Activated T-helper 1 cell treated with anti-CD3 and anti-CD28 coated beads, Interleukin-12 subunit alpha, Interleukin-12 subunit beta, Interleukin-2, Interleukin-4 antibody, amounts not matched to agents 30 ng/mL and 10 ng/mL and 1 ng/mL, durations not matched to agents 14 hours and 24 hours and 36 hours (primary cell): ENCODE measurements at places on chromosomes 6 and 20. TPM values are rescaled to one million over a fixed set of nuclear protein-coding genes. Genes with fewer than 3 reads are reported as not detected.

DNA sequence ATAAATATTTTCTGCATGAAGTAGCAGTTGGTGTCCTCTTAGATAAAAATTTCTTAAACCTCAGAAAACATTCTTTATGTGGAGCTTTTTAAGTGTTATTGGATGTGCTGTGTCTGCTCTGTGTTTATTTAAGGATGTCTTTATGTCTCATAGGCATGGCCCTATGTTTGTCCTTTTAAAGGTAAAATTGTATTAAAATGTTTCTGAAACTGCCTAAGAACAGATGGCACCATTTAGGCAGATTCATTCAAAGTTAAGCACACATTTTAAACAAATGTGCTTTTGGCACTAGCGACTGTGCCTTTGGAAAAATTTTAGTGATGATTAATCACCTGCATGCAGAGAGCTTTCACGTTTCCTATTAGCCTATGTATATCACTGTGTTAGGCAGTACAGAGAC is 125.2 kb downstream of the KIF6 start:
- H3K27ac ChIP-seq, result no peak overlapping the region
- no peak overlapping the region for H3K4me3 ChIP-seq
- H3K4me1 ChIP-seq, result no peaks in the 10 kb centered on the region

- no peak overlapping the region for H3K27ac ChIP-seq
- peaks cover 2% of the 10 kb centered on the region for H3K27me3 ChIP-seq
- H3K36me3 ChIP-seq, result peaks cover 5% of the 10 kb centered on the region
These were observed 540.0 kb upstream of the JARID2 start for GRCh38 chr6:14705841-14706377.

DNA sequence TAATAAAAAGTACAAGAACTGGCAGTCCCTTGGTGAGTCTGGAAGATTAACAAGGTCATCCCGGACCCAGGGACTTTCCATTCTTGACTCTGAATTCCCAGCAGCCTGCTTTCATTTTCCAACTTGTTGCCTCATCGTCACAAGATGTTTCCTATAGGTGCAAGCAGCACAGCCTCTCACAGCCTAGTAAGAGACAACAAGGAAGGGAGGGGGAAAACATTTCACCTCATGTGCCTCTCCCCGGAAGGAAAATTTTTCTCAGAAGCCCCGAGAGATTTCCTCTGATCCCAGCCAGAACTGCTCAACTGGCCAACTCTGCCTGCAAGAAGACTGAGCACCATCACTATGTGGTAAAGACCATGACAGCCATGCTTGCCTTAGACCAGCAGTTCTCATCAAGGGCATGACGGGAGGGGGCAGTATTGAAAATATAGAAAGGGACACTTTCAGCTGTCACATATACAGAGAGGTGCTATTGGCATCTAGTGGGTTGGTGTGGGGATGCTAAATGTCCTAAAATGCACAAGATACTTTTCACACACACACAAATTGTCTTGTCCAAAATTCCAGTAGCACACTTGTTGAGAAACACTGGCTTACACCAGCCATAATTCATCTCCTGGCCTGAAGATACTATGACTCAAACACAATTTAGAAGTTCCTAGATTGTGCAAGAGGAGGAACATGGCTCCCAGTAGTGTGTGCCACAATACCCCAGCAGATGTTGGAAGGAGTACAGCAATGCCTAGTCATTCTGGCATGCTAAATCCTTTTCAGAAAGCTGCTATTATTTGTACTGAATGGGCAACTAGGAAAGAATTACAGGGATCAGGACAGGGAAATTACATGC is 10.8 kb upstream of the WTAP start:
- H3K27me3 ChIP-seq, result no peaks in the 10 kb centered on the region
- H3K36me3 ChIP-seq, result peaks cover 5% of the 10 kb centered on the region
- no peak for DNase-seq
- peaks cover 17% of the 10 kb centered on the region for H3K4me1 ChIP-seq
- H3K4me3 ChIP-seq, result no peak overlapping the region

DNA sequence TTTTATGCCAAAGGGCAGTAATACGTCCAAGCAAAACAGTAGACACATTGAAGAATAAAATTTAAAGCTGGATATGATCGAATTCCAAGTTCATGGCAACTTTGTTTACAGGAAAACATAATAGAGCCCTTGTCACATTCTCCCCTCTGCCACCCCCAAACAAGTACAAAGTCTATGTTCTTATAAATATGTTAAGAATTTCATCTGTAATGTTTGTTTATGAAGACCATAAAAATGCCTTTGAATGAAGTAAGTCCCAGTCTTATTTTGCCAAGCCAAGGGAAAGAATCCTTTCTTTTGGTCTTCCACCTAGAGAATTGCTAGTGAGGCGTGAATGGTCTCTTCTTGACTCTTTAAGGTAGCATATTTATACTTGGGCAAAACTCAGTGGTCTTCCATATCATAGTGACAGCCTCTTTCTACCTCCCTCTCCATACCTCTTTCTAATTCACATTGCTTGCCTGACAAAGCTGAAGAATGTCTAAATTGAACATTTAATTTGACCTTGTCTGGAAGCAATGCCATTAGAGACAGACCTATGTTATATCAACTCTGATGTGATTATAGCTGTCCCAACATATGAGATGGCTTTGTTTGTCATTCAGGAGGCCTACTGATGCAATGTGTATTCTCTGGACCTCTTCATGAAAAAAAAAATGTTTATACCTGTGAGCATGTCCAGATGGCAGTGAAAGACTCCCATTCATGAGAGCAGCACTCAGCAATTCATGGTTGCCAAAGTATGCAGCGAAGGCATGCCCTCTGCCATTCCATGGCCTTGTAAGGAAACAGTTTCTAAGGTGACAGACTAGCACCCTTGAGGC is 70.6 kb upstream of the CCN2 start:
- no peak overlapping the region for H3K4me3 ChIP-seq
- no peaks in the 10 kb centered on the region for H3K36me3 ChIP-seq
- no peak overlapping the region for H3K27ac ChIP-seq

GRCh38 chr6:10458287-10458686 is 43.4 kb upstream of the TFAP2A start:
- DNase-seq, result no peak
- H3K36me3 ChIP-seq, result no peaks in the 10 kb centered on the region
- no peak overlapping the region for H3K4me3 ChIP-seq
- no peak overlapping the region for H3K27ac ChIP-seq
- peaks cover 5% of the 10 kb centered on the region for H3K27me3 ChIP-seq

DNA sequence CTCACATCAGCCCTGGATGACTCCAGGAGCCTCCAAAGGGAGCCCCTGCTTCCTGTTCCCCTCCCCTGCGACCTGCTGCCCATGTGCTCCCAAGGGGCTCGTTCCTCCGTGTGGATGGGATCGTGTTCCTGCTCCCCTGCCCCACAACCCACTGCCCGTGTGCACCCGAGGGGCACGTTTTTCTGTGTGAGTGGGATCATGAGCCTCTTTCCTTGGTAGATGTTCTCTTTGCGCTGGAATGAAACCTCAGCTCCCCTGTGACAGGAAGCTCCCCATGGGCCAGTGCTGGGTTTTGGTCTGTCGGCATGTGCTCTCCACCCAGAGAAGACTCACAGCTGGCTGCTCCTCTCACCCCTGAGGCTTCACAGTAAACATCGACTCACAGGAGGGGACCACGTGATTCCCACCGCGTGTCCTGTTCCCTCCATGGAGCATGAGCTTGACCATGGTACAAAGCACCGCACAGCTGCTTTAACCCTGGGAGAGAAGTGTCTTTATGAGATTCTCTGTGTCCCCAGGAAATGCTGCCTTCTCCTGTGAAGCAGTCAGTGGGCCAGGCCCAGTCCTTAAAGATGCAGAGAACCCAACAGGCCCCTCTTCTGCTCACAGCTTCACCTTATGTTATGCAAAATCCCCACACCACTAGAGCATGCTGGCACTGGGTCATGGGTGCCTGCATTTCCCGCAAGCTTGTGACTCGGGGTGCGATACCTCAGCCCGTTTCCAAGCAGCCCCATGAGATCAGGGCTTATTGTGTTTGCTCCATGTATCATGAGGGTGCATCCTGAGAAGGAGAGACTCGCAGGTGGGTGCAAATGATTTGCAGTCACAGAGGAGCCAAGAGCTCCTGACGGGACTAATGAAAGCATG is 215.1 kb downstream of the ERMARD start:
- no peak overlapping the region for H3K27ac ChIP-seq
- H3K4me3 ChIP-seq, result no peak overlapping the region
- no peaks in the 10 kb centered on the region for H3K4me1 ChIP-seq
- H3K36me3 ChIP-seq, result no peaks in the 10 kb centered on the region
- DNase-seq, result no peak
- H3K27me3 ChIP-seq, result peaks cover 7% of the 10 kb centered on the region

DNA sequence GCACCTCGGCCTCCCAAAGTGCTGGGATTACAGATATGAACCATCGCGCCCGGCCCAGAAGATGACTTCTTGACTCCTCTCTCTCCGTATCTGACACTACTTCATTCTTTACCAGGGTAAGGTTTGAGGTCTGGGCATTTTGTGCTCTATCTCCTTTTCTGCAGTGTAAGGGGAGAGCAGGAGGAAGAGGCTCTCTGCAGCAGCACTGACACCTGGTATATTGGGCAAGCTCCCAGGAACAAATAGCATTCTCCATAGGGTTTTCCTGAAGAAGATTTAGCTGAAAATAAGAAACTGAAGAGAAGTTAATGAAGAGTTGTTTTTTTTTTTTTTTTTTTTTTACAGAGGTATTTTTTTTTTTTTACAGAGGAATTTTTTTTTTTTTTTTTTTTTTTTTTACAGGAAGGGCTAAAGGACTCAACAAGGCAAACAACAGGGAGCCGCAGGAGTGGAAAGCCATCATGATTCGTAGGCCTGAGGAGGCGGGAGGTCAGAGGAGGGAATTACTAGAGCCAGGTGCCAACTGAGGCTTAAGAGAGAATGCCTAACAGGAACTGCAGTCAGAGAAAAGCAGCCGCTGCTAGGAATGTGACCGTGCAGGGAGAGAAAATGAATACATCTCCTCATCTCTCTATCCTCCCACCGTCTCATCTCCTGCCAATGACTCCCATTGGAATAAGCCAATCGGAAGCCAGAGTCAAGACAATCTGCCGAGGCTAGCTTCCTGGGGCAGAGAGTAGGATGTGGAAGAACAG is 34.7 kb upstream of the ADGRF4 start:
- H3K36me3 ChIP-seq, result no peaks in the 10 kb centered on the region
- H3K4me1 ChIP-seq, result no peaks in the 10 kb centered on the region
- H3K4me3 ChIP-seq, result no peak overlapping the region
- H3K27ac ChIP-seq, result no peak overlapping the region

DNA sequence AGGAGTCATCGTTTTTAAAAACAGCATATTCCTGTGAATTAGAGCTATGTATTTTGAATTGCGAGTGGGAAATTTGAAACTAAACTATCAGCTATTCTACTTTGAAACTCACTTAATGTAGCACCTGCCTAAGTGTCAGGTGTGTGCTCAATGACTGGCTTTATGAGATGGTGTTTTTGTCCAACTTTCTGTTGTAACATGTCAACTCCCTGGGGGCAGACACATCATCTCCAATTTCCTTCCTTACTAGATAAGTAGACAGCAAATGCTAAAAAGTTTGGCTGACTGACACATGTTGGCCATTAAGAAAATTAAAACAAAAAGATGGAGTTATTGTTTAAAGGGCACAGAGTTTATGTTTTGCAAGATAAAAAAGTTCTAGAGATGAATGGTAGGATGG is 226.9 kb downstream of the TFAP2B start:
- DNase-seq, result no peak
- H3K4me1 ChIP-seq, result no peaks in the 10 kb centered on the region
- no peaks in the 10 kb centered on the region for H3K27me3 ChIP-seq
- no peak overlapping the region for H3K4me3 ChIP-seq
- H3K27ac ChIP-seq, result no peak overlapping the region
- H3K36me3 ChIP-seq, result no peaks in the 10 kb centered on the region

GRCh38 chr6:149368065-149368464 is 32.0 kb upstream of the SUMO4 start:
- H3K36me3 ChIP-seq, result peaks cover 23% of the 10 kb centered on the region
- DNase-seq, result no peak
- H3K4me3 ChIP-seq, result no peak overlapping the region
- H3K4me1 ChIP-seq, result peaks cover 26% of the 10 kb centered on the region
- no peaks in the 10 kb centered on the region for H3K27me3 ChIP-seq

DNA sequence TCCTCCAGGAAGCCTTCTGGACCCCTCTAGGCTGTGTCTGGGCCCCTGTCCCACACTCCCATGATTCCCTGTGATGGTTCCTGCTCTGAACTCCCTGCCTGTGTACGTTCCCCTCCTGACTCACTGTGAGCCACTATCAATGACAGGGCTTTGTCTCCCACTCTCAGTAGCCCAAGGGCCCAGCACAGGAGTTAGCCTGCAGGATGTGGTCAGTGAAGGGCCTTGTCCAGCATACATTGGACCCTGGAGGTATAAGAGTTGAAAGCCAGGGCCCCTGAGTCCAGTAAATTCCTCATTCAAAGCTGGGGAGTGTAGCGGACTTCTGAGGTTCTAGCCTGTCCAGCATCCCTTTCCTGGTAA is 19.0 kb downstream of the ZBP1 start:
- no peak overlapping the region for H3K4me3 ChIP-seq
- no peak overlapping the region for H3K27ac ChIP-seq
- peaks cover 34% of the 10 kb centered on the region for H3K27me3 ChIP-seq
- no peaks in the 10 kb centered on the region for H3K36me3 ChIP-seq

- H3K27ac ChIP-seq, result no peak overlapping the region
- DNase-seq, result no peak
- H3K4me3 ChIP-seq, result no peak overlapping the region
- H3K4me1 ChIP-seq, result no peaks in the 10 kb centered on the region
These were observed 25.2 kb upstream of the ASCC3 start for GRCh38 chr6:100906325-100906724.

DNA sequence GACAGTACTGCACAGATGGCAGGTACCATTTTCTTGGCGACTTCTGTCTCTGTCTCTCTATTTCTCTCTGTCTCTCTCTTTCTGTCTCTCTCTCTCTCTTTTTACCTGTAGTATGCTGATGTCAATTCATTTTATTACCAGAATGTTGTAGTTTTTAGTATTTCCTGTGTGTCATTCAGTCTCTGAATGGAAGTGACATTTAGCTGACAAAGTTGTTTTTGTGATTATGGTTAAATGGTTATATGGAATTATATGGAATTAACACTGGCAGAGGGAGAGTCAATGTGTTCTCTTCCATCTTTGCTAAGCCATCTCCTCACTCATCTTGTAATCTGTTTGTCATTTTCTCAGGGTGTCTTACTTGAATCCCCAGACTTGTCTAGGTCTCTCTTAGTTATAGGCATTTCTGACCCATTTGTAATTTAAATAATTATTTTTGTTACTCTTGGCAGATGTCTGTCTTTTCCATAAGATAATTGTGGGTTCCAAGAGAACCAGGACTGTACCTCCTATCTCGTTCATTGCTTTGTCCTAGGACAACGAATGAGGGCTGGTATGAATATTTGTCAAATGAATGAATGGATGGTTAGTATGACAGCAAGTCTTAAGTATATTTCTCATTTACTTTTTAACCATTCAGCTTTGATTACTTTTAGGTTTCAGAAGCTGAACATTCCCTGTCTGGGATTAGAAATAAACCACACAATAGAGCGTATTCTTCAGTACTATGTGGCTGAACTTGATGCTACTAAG is 64.4 kb downstream of the DNAH8 start:
- no peak overlapping the region for H3K27ac ChIP-seq
- H3K36me3 ChIP-seq, result no peaks in the 10 kb centered on the region
- no peaks in the 10 kb centered on the region for H3K4me1 ChIP-seq

EPPIN gene
- total RNA-seq, result not detected in 2 replicates

HUS1B gene
- 2.7 and 2.8 TPM in 2 replicates for total RNA-seq

TMC2 gene
- not detected in 2 replicates for total RNA-seq

BMP6 gene
- 0.86 and 1.1 TPM in 2 replicates for total RNA-seq

MAPK14 gene
- 41.3 and 49.7 TPM in 2 replicates for total RNA-seq

LGSN gene
- total RNA-seq, result not detected in 2 replicates

KCNK5 gene
- total RNA-seq, result 36.7 and 38.7 TPM in 2 replicates
